ENCODE measurements at places on chromosomes 2 and 18. TPM values are rescaled to one million over a fixed set of nuclear protein-coding genes. Genes with fewer than 3 reads are reported as not detected.

DNA sequence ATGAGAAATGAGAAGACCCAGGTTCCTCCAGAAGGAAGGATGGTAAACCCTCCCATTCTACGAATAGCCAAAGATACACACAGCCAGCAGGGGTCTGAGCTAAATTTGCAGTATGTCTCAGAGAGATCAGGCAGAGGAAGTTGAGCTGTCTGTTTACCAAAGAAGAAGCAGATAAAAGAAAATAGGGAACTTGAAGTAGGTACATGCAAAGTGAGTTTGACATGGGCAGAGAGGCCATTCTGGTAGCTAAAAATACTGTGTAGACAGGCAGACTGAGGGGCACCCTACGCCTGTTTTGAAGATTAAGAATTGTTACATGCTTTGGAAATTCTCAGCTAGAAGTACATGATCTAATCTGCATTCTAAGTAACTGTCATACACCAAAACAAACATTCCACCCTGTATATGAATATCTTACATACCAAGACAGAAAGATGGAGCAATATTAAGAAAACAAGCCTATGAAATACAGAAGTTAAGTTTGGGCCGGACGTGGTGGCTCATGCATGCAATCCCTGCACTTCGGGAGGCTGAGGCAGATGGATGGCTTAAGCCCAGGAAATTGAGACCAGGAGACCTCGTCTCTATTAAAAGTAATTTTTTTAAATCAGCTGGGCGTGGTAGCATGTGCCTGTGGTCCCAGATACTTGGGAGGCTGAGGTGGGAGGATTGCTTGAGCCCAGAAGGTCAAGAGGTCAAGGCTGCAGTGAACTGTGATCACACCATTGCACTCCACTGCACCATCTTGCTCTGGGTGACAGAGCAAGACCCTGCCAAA, 157.9 kb downstream of the ANKRD44 start:
- no peak for DNase-seq

DNA sequence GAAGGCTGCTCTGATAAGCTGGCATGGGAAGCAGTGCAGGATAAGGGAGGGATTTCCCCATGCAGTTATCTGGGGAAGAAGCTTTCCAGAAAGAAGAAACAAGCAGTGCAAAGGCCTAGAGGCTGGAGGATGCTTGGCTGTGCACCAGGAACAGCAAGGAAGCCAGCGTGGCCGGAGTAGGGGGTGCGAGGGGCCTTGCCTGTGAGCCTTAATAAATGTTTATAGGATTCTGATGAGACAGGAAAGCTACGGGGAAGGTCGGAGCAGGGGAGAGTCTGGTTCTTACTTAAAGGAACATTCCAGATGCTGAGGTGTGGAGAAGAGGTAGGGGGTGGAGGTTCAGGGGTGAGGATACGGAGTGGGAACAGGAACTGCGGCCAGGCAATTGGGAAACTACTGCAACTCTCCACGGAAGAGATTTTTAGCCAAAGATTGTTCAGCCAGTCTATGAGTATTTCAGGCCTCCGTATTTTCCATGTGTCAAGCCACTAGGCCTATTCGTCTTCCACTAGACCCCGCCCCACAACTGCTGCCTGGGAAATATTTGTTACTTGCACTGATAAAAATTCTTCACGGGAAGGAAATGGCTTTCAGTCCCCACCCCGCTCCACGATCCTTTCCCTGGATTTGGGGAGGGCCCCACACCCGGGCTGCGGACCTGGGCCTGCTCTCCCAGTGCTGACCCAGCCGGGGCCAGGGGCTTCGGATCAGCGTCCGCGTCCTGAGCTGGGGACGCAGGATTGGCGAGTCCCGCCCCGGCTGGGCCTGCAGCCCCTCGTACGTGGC, 516 bp downstream of the EIF2AK2 start:
- peak; percentile 56 for DNase-seq

CASP10 gene
- total RNA-seq: 1.6 TPM

CGREF1 gene
- 2.1 TPM for total RNA-seq

ALK gene
- not detected for total RNA-seq

DNA sequence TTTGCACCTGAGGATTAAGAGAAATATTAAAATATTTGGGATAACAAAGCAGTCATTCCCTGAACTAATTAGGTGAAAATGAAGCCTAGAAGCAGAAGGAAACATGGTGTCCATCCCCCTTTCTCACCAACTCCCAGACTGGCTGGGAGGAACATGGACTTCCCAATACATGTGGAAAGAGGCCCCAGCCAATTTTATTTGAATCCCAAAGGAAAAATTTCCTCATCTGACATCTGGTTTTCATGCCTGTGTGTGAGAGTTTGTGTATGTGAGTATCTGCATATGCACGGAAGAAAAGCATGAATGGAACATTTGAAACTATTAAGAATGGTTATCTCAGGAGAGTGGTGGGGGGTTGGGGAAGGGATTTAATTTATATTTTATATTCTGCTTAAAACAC, 84.3 kb downstream of the COPS8 start:
- DNase-seq: no peak

ACOXL gene
- not detected for total RNA-seq

- DNase-seq: peak; percentile 74
Observed at GRCh38 chr2:1781291-1782080, 37.2 kb upstream of the PXDN start.

DNA sequence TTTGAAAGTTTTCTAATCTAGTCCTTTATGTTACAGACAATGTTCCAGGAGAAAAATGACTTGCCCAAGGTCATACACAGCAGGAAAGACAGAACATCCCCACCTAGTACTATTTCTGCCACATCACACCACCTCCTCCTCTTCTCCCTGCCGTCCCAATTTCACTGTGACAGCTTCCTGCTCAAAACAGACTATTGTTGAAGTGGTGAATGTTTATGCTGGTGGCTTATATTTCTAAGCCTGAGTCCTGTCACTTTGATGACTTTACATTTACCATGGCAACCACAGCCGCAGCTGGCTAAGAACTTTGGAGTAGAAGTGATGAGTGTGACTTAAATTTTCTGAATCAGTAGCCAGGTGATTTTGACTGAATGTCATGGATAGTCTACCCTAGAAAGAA, 10.0 kb downstream of the GALNT5 start:
- no peak for DNase-seq

SETBP1 gene
- 12.6 TPM for total RNA-seq

DNA sequence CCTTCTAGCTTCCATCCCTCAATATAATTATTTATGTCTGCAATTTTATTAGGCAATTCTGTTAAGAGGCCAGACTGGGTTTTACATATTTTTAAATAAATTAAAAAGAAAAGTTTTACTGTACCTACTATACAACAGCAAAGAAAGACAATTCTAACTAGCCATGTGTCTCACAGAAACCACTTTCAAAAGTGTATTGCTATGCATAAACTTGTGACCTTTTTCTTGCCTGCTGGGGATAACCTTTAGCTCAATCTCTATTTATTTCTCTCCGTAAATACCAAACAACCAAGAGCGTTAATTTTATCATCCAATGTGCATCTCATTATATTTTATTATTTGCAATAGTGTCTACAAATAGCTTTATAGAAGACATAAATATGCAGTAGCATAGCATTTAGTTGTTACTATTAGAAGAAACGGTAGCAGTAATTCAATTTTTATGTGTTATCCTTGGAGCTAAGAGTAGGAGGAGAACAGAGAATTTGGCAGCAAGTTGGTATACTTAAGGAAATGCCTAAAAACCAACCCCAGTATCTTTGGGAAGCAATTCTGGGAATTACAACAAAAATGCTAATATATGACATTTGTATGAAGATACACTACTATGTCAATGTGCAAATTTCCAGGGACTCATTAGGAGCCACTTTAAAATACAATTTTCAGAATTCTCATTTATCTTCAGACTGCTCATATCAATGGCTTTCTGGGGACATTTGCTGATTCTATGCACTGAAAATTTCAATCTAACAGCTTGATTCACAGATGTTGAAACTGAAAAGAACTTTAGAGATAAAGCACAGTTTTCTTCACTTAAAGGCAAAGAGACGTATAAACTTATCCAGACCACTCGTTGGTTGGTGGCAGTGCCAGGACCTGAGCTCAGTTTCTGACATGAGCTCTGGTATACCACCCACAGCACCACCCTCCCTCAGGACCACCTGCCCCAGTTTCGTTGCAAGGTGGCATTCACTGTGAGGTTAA, 23.0 kb upstream of the RTN4 start:
- no peak for DNase-seq

PMAIP1 gene
- 24.2 TPM for total RNA-seq

POTEJ gene
- not detected for total RNA-seq

ASXL3 gene
- total RNA-seq: not detected

DNA sequence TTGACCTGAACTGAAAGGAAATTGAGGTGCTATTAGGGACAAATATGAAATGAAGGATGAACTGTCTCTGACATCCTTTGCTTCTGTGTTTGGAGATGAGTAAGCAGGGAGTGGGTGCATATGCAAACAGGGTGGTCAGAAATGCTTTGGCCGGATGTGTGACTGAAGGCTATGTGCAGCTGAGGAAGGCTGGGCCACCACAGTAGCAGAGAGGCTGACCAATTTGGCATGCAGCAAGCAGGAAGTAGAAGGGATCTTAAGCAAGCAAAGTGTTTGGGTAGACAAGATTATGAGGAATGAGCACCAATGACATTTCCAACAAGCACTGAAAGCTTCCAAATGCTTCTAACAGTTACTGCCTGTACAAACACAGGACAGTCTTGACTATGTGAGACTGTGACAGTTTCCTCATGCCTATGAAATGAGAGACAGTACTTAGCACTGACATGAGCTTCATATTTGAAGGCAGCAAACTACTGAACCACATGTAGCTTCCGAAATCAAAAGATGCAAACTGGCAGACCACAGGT, 3.3 kb upstream of the ACTR3 start:
- DNase-seq: peak; percentile 92

TGFBRAP1 gene
- total RNA-seq: 16.5 TPM

TMEM37 gene
- not detected for total RNA-seq

RIT2 gene
- total RNA-seq: not detected
